ENCODE measurements at places on chromosomes 3 and 15. TPM values are rescaled to one million over a fixed set of nuclear protein-coding genes. Genes with fewer than 3 reads are reported as not detected.

- peak; percentile 88 for DNase-seq
These were observed 258.9 kb downstream of the PDZRN3 start for GRCh38 chr3:73365756-73366397.

DNA sequence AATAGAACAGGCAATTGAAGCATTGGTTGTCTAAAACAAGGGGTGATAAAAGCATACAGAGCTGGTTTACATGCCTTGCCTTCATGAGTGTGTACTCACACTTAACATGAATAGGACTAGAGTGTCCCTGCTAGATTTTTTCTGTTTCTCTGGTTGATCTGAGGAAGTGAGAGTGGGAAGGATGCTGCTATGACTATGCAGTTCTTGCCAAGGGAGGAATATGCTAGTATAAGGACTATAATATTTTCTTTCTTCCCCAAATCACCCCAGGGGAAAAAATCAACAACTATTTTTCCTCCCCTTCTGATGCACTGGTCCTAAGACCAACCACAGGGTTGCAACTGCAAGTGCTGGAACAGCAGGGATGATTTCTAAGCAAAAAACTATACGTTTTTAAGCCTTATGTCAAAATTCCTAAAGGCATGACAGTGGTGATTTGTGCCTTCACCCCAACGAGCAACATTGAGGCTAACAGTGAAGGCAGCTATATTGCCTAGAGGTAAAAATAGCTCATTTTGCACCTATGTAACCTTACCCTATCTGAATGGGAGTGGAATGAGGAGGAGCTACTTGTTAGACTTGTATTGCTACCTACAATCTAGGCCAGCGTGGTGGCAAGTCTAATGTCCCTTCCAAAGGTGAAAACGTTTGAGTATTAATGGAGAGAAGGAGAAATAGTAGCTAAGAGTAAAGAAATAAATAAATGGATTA is 33.5 kb upstream of the USP8 start:
- DNase-seq: no peak

GRCh38 chr3:24343084-24343783 is 151.4 kb downstream of the THRB start:
- no peak for DNase-seq

GRCh38 chr3:177624528-177625495 is 427.5 kb upstream of the TBL1XR1 start:
- DNase-seq: no peak

DNA sequence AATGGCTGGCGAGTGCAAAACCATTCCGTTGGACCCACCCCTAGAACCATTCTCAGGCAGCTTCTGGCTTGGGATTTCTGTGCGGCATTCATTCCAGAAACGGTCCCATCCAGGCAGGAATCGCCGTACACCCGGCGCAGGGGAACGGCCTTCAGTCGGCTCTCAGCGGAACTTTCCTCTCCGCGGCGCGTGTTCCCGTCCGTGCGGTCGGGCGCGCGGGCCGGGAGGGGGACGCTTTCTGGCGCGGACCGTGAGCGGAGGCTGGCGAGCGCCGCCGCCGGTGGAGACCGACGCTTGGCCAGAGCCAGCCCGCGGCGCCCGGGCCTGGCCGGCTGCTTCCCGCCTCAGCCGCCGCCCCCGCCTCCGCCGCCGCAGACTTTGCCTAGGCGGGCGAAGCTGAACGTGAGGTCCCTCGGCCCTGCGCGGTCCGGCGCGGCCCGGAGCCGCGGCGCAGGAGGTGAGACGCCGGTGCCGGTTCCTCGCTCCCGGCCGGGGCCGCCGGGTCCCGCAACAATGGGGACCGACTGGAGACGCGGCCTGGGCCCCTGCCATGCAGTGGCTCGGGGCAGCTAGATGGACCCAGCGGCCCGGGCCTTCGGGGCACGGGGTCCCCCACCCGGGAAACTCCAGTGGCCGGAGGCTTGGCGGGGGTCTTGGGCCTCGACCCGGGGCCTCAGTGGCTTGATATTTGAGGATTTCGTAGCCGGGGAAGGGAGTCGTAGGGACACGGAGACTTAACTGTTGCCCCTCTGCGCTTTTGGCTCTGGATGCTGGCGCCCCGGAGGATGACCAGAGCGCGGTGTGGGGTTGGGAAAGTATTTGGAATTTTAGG is at the start of gene RAD54L2:
Gene RAD54L2 (plus strand): TSS at position 261 of the 832 bp plus-strand sequence. CDS start 51,702 bp downstream, outside the sequence.
- DNase-seq: peak; percentile 95

- no peak for DNase-seq
These were observed 93.6 kb downstream of the SCN11A start for GRCh38 chr3:38958026-38958720.

- peak; percentile 81 for DNase-seq
These were observed 177.5 kb downstream of the RORA start for GRCh38 chr15:61051569-61052031.

- DNase-seq: no peak
These were observed 11.3 kb upstream of the THRB start for GRCh38 chr3:24505691-24506550.

GRCh38 chr15:51229907-51230330 is 108.5 kb downstream of the CYP19A1 start:
- DNase-seq: no peak

GRCh38 chr3:44363591-44363990 is 25.0 kb downstream of the TCAIM start:
- DNase-seq: no peak

DNA sequence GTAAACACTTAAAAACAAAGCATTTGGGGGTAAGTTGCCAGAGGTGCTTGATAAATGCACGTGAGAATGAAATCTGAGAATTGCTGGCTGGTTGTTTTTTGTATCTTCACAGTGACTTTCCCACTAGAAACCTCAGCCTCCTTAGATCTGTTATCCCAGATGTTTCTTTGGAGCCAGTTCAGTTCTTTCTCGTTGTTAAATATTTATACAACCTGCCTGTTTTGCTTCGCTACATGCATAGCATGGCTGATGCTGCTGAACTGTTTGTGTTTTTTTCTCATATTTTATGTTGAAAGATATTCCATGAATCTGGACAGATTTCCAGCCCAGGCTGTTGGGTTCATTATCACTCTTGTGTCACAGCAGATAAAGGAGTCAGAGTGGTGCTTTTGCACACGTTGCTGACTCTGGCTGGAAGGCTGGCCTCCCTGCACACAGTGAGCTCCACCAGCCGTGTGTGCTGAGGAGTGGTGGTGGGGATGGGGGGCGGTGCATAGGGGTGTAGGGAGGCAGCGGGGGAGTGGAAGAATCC is 80.2 kb downstream of the ARNT2 start:
- DNase-seq: no peak

GRCh38 chr3:30408105-30408557 is 198.3 kb upstream of the TGFBR2 start:
- DNase-seq: no peak

DNA sequence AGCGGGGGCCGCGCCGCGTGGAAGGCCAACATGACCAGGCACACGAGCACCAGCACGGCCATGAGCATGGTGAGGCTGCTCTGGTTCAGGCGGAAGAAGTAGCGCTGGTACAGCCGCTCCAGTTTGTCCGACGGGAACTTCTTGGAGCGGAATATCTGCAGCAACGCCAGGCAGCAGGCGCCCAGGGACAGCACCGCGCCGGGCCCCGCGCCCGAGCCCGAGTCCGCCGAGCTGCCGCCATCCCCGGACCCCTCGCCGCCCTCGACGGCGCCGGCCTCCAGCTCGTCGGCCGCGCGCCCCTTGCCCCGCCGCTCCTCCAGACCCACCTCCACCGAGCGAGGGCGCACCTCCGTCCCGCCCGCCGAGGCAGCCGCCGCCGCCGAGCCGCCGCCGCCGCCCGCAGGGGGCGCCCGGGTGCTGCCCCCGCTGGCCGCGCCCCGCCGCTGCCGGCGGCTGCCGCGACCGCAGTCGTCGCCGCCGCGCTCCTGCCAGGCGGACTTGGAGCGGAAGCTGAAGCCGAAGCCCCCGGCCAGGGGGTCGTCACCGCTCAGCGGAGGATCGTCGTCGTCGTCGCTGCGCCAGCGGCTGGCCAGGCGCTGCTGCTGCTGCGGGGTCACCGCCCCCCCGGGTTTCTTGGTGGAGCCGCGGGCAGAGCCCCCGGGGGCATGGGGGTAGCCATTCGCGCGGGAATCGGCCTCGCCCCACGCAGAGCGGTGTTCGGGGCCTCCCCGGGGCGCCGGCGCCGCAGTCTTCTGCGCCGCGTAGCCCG is 957 bp downstream of the ADCY5 start:
- DNase-seq: peak; percentile 90

DNA sequence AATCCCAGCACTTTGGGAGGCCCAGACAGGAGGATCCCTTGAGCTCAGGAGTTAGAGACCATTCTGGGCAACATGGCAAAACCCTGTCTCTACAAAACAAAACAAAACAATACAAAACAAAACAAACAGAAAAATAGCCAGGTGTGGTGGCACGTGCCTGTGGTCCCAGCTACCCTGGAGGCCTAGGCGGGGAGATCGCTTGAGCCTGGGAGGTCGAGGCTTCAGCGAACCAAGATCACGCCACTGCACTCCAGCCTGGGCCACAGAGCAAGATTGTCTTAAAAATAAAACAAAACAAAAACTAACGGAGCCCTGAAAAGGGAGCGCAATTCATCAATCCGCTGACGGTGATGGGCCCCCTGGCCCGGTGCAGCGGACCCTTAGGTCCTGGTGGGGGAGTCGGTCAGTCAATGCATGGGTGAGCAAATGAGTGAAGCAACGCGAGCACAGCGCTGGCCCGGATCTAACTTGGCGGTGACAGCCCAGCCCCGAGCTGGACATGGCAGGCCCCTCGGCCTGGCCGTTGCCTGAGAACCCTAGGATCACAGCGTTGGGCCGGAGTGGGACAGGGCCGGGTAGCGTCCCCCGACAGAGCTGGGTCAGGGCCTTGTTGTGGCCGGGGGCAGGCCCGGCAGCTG is 52.4 kb upstream of the BLM start:
- peak; percentile 87 for DNase-seq

DNA sequence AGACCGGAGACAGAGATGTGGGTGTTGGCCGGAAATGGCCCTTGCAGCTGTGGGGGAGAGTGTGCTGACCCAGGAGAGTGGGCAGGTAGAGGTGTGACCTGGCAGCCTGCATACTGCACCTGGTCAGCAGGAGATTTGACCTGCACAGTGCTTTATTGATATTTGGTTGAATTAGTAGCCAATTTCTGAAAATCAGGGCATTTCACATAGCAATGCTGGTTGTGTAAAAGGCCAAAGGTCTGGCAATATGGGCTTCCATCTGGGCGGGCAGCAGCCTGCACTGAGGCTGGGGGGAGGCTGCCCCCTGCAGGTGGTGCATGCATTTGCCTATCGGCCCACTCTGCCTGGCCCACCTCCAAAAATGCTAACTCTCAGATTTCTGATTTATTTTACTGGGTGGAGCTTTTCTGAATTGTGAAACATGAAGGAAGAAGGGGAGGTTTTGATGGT is 9.4 kb upstream of the MGLL start:
- no peak for DNase-seq

DNA sequence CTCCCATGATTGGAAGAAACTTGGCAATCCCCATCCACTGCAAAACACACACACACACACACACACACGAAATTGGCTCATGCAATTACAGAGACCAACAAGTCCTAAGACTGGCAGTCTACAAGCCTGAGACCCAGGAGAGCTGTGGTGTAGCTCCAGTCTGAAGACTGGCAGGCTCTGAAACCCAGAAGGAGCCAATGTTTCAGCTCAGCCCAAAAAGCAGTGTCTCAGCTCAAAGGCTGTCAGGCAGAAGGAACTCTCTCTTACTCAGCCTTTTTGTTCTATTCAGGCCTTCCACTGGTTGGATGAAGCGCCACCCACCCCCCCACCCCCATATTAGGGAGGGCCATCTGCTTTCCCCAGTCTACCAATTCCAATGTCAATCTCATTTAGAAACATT is 32.1 kb downstream of the MESD start:
- no peak for DNase-seq

DNA sequence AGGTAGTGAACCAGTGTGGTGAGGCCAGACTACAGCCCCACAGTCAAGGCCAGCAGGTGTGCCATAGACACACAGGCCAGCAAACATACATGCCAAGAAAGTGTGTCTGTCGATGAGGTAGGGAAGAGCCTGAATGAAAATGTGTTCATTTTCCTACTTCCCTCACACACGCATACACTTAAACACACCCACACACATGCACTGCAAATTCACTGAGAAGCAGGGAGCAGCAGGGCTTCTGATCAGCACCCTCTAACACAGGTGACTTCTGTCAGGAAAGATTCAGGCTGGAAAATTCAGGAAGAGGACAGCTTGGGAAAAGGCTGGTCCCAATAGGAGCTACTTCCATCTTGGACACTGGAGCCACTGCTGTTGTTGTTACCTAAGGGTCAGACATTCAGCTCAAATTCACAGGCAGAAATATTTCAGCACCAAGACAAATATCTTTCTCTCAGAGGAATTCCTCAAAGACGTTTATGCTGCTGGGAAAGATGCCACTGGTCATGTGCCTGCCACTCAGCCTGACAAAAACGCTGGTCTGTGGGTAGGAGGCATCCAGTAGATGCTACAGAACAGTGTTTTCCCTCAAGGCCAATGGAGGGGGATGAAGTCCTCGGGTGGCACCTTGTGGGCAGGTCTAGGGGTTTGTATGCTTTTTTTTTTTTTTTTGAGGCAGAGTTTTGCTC is 40.9 kb upstream of the LARS2 start:
- no peak for DNase-seq

- DNase-seq: no peak
These were observed 4.0 kb downstream of the FMN1 start for GRCh38 chr15:33190539-33190938.

GRCh38 chr3:117499189-117499870 is 789.8 kb downstream of the TUSC7 start:
- DNase-seq: no peak

DNA sequence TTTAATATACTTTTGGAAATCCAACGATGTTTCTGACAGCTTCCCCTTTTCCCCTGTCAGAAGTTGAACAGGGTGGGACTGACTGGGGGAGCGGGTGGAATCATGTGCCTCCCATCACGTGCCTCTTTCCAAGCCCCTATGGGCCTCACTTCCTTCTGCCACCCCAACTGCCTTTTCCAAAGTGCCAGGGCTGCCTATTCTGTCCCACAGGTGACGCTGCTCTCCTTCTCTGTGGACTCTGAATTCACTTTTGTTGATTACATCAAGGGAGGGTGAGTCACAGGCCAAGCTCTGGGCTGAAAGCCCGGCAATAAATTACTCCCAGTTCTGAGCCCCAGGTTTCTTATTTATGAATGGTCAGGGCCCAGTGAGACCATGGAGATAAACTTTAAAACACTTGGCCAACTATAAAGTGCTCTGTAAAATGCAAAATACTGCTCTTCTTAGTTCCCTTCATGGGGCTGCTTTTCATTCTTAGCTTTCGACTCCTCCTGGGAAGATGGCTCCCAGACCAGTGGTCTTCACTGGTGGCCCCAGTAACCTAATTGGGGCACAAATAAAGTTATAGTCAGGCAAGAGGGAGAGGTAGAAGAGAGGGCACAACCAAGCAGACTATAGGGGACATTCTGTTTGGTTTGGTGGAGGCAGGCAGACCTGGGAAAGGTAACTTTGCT is 12.3 kb downstream of the CPNE9 start:
- DNase-seq: peak; percentile 96

The CLEC3B gene
- total RNA-seq: 48.9 TPM

The RPP14 gene
- 13.4 TPM for total RNA-seq

The PRSS50 gene
- total RNA-seq: not detected

The FBXL22 gene
- 0.59 TPM for total RNA-seq

The ABHD6 gene
- total RNA-seq: 5.1 TPM

The ACTR8 gene
- 48.9 TPM for total RNA-seq

The IL5RA gene
- total RNA-seq: not detected

The ECE2 gene
- total RNA-seq: not detected
